ENCODE measurements at places on chromosomes 16 and 17.

- DNase-seq, result no peak
Observed at GRCh38 chr16:66002601-66003000, 363.9 kb upstream of the CDH5 start.

DNA sequence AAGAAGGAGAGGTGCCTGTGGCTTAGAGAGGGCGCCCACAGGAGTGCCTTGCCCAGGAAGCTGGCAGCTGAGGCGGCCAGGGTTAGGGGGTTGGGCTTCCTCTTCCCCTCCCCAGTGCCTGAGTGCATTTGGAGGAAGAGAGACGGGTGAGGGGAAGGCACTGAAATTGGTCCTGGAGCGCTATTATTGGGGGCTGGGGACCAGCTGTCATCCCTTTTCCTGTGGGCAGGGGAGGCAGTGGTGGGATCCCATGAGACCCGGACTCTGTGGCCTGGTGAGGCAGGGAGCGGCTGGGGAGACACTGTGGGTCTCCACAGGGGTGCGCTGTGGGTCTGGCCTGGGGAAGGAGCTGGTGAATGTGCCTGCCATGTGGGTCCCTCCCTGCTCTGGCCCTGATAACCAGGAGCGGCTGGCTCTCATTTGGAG lies 259.7 kb downstream of the SEC14L1 start:
- peak; percentile 93 for DNase-seq

DNA sequence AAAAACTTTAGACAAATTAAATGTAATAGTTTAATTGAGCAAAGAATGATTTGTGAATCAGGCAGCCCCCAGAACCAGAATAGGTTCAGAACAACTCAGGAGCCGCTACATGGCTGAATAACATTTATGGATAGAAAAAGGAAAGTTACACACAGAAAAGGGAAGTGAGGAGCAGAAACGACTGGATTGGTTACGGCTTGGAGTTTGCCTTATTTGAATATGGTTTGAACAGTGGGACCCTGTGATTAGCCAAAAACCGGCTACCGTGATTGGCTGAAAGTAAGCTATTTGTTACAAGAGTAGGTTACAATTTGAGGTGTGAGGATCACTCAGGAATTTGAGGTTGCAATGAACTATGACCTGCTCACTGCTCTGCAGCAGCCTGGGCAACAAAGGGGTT lies 1139.8 kb downstream of the CDH11 start:
- no peak for DNase-seq

DNA sequence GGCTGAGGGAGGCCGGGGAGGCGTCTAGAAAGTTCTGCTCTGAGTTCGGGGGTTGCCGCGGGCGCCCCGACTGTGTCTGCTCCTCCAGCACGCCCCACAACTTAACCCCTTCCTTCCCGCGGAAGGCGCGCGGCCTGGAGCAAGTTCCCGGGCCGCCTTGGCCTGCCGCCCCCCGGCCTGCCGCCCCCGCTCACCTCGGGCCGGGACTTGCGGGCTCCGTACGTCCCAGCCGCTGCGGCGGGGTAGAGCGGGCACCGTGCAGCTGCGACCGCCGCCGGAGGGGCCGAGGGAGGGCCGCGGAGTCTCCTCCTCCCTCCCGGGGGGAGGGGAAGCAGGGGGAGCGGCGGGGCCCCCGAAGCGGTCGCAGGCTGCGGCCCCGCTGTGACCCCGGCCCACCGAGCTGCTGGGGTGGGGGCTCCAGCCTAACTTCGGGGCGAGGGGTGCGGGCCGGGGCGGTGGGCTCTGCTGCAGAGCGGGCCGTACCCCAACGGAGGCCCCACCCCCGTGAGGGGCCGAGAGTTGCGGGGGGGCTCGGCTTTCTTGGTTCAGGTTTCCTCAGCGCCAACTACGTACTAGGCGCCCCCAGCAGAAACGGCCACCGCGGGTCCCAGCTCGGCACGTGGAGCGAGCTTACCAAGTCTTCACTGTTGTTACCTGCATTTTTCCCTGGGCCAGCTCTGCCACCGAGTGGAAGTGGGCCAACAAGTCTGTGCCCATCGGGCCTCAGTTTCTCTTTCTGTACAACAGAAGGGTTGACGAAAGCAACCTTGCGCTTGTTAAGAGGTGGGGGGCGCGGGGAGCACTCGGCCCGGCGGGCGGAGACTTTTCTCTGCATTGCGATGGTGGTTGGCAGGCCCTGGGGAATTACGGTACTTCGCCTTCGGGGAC lies at the start of gene CCDC102A:
Gene CCDC102A (minus strand): TSS at position 266 of the 888 bp plus-strand sequence. CDS start 7,394 bp downstream, outside the sequence.
- peak; percentile 70 for DNase-seq

- no peak for DNase-seq
Observed at GRCh38 chr17:45296003-45296832, 20.6 kb downstream of the MAP3K14 start.

DNA sequence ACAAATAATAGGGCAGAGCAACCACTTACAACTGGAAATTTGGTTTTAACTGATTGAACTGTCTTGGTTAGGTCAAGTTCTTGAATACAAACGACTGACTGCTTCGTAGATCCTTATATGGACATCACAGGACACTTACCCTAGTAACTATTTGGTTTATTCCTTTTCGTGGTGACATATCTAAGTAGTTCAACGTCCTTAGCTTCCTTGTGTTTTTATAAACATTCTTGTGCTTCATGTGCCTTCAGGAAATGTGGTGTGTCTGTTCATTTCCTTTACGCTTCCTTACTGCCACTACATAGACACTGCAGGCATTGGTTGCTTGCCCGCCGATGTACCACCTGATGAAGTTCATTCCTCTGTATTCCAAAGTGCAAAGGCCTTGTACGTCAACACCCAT lies 59.3 kb downstream of the USP10 start:
- DNase-seq, result no peak

DNA sequence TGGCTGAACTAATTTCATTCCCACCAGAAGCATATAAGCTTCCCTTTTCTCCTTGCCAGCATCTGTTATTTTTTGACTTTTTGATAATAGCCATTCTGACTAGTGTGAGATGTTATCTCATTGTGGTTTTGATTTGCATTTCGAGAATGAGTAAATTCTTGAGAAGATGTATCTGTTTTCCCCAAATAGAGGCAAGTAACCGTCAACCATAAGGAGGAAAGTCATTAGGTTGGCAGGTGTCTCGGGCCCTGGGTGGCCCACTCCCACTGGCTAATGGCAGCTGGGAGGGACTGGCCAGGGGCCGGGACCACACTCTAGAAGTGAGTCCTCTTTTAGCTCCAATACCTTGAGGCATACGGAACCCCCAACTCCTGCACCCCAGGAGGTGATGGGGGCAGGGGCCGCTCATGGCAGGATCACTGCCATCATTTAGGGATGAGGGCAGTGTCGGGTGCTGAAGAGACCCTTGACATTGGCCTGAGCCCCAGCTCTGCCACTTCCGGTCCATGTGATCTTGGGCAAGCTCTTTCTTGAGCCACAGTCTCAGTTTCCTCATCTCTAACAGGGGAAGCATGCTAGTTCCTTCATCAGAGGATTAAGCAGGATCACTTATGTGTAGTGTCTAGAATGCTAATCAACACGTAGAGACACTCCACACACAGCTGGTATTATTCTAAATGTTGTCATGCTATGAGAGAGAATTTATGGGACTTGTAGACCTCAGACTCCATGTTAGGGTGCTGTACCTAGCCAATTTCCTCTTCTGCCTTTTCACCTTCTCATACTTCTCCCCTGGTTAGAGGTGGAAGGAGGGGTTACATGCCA lies 44.3 kb downstream of the RGS9 start:
- DNase-seq, result no peak

DNA sequence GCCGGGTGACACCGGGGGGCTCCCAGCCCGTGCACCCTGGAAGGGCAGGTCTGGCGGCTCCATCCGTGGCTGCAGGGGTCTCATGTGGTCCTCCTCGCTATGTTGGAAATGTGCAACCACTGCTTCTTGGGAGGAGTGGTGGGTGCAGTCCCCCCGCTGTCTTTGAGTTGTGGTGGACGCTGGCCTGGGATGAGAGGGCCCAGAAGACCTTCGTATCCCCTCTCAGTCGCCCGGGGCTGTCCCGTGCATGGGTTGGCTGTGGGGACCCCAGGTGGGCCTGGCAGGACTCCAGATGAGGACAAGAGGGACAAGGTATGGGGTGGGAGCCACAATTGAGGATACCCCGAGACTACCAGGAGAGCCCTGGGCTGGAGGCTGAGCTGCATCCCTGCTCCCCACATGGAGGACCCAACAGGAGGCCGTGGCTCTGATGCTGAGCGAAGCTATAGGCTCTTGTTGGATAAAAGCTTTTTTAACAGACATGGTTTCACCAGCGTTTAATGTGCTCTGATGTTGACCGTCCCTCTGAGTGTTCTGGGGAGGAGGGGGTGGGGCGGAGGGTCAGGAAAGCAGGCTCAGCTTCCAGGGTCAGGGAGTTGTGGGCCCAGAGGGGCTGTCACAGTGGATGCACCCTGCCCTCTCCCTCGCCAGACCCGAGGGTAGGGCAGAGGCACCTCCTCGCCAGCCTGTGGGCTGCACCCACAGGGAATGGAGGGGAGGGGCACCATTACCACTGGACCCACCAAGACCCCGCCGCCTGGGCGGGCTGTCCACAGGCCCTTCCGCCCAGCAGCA lies 5.4 kb downstream of the SPATA2L start:
- no peak for DNase-seq

GRCh38 chr17:50973557-50974494 lies 107.7 kb upstream of the TOB1 start:
- no peak for DNase-seq

GRCh38 chr17:62121025-62121730 lies 56.1 kb upstream of the MED13 start:
- no peak for DNase-seq

DNA sequence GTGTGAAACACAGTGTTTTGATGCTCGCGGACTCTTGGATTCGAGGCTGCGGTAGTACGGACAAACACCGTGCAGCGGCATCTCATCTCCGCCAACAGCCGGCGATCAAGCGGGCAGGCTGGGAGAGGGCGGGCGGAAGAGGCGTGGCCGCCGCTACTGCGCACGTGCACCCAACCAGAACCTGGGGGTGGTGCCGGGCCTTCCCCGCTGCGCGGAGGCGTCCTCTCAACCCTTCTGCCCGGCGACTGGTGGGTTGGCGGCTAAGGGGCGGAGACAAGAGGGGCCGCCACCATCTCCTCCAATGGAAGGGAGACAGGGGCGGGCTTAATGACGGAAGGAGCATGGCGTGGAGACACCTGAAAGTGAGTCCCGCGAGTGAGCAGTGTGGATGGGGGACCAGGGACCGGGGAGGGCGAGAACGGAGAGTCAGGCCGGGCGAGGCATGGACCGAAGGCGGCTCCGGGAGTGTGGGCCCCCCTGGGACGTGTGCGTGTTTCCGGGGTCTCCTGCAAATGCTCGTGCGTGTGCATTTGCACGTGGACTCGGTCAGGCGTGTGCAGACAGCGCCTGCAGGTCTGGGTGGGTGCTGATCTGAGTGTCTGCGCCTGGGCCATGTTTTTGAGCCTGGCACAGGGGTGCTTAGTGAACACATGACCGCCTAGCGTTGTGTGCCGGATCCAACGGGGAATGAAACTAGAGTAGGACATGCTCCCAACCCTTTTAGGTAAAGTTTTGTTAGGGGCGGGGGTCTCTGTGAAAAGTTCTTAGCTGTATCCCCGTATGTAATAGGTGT lies at the start of gene DHODH:
Gene DHODH (plus strand): TSS at position 321 of the 793 bp plus-strand sequence. CDS start 21 bp downstream, at position 342.
- DNase-seq, result peak; percentile 99

- peak; percentile 95 for DNase-seq
Observed at GRCh38 chr17:27381007-27381501, 75.2 kb upstream of the KSR1 start.

DNA sequence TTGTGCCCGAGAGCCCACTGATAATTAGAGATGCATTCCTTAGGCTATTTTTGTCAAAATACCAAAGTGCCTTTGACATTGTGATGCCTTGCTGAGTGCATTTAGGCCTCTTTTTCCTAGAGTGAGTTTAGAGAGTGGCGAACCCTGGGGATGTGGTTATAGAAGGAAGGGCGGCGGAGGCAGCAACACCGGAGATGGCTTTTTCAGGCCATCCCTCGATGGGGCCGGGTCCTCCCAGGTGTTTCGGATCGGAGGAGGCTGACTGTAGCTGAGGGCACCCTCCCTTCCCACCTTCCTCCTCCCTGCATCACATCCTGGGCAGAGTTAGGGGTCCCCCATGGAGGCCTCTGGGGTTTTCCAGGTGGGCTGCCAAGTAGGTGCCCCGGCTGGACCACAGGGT lies 6.6 kb upstream of the SNAI3 start:
- DNase-seq, result no peak
